ENCODE measurements at places on chromosomes 12 and 14.

- no peak for DNase-seq
Observed at GRCh38 chr12:8603286-8603685, 9.4 kb downstream of the AICDA start.

GRCh38 chr14:26913786-26914185 lies 316.0 kb upstream of the NOVA1 start:
- no peak for DNase-seq

- DNase-seq = peak; percentile 76
Observed at GRCh38 chr14:88554457-88555286, at the start of gene PTPN21. Gene PTPN21 (minus strand): TSS chr14:88555007. CDS start chr14:88550417, 4,590 bp downstream.

DNA sequence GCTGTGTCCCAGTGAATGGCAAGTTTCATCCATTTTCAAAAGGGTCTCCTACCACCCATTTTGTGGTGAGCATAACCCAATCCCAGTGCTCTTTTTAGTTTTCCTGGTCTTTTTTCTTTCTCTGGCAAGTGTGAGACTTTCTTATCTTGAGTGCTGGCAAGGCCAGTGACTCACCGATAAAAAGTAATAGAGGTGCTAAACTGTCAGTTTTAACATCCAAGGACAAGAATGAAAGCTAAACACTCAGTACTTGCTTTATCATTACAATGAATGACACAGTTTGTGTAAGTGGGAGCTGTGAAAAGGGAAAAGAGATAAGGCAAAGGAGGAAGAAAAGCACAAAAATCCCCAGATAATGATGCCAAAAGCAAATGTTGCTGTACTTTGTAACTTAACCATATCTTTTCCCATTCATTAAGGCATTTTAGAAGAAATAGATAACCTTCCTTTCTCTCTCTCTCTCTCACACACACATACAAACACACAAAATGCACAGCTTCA lies 4.9 kb upstream of the LRIG3 start:
- no peak for DNase-seq

GRCh38 chr12:110856542-110856941 lies 9.8 kb downstream of the CCDC63 start:
- no peak for DNase-seq

DNA sequence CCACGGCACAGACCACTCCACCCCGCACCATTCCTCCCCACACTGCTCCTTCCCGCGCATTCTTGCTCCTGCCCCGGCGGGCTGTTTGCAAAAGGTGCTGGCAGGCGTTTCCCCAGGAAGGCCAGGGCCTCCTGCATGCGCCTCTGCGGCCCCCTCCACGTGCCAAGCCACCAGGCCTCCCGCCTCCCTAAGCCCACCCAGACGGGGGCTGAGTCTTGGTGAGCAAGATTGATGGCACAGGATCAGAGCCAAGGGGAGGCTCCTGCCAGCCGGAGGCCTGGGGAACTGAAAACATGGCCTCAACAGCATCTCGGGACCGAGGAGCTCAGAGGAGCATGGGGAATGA lies 328.3 kb upstream of the DIO3 start:
- DNase-seq = no peak

DNA sequence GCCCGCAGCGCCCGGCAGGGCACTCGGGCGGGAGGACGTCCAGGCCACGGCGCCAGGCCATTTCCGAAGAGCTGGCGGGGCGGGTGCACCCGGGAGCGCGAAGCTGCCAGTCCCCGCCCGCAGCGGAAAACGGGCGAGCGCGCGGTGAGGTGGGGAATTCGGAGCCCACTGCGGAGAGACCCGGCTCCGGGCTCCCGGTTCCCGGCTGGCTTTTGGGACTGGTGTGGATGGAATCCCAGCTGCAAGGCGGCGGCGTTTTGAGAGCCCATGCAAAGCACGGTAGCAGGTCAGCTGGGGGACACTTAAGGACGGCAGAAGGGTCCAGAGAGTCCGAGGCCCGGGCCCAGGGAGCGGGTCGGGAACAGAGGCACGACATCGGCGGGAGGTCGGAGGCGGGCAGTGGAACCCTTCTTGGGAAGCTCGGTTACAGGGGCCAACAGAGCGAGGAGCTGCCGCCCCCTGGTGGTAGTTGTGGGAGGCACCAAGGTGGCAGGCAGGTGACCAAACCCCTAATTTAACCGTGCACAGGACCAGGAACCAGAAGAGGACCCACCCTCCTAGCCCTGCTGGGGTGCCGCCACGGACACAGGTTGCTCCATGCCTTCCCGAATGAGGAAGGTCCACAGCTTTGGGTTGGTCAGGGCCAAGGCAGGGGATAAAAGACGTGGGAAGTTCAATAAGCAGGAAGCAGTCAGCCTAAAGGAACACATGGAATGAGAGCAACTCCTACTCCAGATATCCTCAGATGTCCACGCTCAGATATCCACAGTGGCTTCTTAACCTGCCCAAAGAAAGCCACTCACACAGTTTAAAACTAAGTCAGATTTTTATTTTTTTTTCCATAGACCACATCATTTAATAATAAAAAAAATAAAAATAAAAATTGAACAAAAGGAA lies 685 bp upstream of the CDH24 start:
- peak; percentile 79 for DNase-seq

GRCh38 chr14:50573862-50574261 lies 13.9 kb downstream of the ATL1 start:
- DNase-seq = no peak

- no peak for DNase-seq
Observed at GRCh38 chr12:106897082-106897481, 58.6 kb upstream of the TMEM263 start.

DNA sequence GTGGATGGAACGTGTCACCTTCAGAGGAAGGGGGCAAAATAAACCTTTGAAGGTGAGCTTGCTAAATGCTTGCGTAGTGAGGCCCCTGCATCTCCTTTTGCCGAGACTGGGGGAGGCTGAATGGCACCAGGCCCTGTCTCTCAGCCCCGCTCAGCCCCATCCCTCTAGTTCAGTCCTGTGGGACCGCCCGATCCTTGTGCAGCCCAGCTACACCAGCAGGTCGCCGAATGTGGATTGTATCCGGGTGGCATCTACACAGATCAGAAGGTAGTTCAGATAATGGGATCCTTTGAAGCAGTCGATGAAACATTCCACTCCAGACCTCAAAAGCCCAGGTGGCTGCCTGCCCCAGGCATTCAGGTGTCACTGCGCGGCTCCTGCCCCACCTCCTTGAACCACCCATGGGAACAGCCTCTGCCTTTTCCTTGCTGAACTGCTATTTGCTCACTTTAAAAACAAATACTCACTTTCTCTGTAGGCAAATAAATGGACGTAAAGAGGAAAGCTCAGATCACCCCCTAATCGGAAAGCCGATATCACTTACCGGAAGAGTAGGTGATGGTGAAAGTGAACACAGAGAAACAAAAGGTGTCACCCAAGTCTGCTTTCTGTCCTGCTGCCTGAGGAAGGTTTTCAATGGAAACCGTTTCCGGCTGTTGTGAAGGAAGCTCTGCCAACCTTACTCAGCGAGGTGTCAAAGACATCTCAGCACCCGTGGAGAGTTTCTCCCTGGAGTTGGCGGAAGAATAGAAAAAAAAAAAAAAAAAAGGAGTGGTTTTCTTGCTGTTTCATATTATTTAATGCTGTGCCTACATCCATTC lies 100.3 kb upstream of the NCOR2 start:
- no peak for DNase-seq

GRCh38 chr14:78172428-78172827 lies 2.3 kb downstream of the NRXN3 start:
- no peak for DNase-seq

- no peak for DNase-seq
Observed at GRCh38 chr12:113276306-113276705, 55.0 kb downstream of the TPCN1 start.

DNA sequence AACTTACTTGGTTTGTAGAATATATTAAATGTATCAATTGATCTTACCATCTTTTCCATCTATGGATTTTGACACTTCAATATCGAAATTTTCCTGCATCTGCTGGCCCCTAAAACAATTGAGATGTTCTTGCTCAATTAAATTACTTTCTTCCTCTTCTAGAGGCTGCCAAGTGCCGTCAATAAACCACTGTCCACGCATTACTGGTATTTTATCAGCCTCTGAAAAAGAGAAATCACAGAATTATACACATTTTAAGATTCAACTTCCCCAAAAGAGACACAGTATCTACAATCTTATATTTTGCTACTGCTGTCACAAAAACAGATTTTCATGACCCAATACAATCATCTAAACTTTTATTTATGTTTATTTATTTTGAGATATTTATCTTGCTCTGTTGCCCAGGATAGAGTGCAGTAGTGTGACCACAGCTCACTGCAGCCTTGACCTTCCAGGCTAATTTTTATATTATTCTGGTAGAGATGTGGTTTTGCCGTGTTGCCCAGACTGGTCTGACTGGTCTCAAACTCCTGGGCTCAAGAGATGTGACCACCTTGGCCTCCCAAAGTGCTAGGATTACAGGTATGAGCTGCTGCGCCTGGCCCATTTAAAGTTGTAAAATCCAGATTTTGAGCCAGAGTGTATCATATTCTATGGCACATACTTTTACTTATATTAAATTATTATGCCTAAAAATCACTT lies 49.3 kb downstream of the DDHD1 start:
- DNase-seq = no peak

GRCh38 chr12:66726556-66726955 lies 47.7 kb upstream of the GRIP1 start:
- DNase-seq = no peak

DNA sequence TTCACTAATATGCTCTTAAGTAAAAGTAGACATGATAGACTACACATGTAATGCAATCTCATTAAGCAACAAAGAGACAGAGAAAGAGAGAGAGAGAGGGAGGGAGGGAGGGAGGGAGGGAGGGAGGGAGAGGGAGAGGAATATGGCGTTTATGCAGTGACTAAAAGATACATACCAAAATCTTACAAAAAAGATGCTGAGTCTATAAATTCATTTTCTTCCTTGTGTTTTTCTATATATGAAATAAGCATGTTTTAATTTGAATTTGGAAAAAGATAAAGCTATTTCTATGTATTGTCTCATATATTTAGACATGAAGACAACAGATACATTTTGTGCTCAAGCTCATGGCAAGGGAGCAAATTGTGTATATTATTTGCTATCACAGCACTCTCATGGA lies 44.1 kb downstream of the LRFN5 start:
- DNase-seq = no peak

DNA sequence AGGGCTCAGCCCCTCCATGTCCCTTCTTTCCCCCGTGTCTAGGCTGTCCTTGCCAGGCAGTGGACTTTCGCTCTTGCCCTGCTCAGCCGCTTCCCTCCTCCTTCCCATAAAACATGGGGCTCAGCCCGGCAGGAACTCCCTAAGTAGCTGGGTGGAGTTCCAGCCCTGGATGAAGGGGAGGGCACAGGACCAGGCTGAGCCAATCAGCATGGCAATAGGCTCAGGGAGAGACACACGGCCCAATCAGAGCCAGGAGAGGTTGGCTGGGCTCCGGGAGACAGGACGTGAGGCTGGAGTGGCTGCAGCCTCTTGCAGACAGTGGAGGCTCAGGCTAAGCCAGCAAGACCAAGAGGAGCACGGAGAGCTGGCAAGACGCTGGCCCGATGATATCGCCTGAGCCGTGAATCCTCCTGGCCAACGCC lies 54.3 kb downstream of the GALNT9 start:
- peak; percentile 45 for DNase-seq

GRCh38 chr12:28963554-28963953 lies 185.5 kb upstream of the FAR2 start:
- DNase-seq = peak; percentile 36

- peak; percentile 84 for DNase-seq
Observed at GRCh38 chr12:132327336-132328171, 1.8 kb downstream of the GALNT9 start.

GRCh38 chr12:57757771-57758170 lies 2.9 kb downstream of the MARCHF9 start:
- DNase-seq = no peak

- peak; percentile 90 for DNase-seq
Observed at GRCh38 chr12:57889500-57889989, 43.0 kb upstream of the CTDSP2 start.

DNA sequence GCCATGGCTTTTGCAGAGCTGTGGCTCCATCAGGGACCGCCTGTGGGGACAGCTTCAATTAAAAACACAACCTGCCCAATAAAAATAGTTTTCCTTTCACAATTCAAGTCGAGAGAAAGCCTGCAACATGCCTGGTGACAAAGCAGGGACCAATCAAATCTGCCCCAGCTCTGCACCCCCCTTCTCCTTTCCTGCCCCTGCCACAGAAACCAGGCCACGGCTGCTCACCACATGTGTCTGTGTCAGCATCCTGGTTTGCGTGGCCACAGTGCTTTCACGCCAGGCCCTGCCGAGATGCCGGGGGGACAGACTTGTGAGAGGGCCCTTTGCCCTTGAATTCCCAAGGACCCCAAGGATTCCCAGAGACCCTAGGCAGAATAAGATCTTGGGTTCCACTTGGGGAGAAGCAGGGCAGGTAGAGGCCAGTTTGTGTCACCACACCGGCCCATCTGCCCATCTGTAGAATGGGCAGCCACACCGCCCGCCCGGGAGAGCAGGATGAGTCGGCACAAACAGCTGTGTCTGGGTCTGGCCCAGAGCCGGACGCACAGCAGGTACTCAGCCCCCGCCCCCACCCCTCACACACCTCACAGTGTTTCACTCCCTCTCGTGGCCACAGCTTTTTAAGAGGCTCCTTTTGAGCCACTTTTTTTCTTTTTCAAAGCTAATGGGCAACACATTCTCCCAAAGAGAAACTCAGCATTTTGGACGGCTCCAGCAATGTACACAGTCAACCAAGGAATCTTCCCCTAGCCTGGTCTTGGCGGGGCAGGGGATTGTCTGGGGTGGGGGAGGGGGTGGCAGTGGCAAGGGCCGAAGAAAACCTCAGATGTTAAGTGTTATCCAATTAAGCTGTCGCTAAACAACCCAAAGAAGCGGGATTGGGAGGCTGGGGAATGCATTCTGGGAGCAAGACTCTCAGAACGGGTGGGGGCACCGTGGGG lies 41.5 kb downstream of the BCL11B start:
- peak; percentile 64 for DNase-seq

GRCh38 chr12:115207216-115207915 lies 523.4 kb upstream of the TBX3 start:
- DNase-seq = no peak

DNA sequence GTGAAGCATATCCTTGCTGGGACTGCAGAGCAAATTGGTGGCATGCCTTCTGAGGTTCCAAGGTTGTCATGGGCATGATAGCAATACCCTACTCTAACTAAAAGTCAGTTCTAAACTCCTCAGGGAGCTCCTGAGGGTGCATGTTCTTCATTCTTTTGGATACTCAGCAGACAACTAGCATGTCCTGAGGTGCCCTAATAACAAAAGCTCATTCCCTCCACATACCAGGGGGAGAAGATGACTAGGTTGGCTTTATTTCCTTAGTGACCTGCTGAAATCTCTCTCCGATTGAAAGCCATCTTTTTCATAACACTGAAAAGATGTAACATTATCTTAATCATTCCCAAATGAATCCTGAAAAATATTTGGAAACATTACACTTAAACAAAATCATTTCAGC lies 188.7 kb upstream of the IGF1 start:
- DNase-seq = peak; percentile 21

Measured in fibroblast of skin of abdomen (primary cell).